ENCODE measurements at places on chromosomes 6 and 20. TPM values are rescaled to one million over a fixed set of nuclear protein-coding genes. Genes with fewer than 3 reads are reported as not detected.

The FOXQ1 gene
- 3.7 TPM for total RNA-seq

The WFDC12 gene
- not detected for total RNA-seq

The CDSN gene
- total RNA-seq, result not detected

The MUC21 gene
- not detected for total RNA-seq

The CNR1 gene
- total RNA-seq, result 0.33 TPM

The RIPPLY2 gene
- 0.64 TPM for total RNA-seq

The ULBP3 gene
- total RNA-seq, result 4.0 TPM

The TPBG gene
- total RNA-seq, result 42.7 TPM

The POU3F2 gene
- total RNA-seq, result not detected

The PHACTR1 gene
- not detected for total RNA-seq

The RIPOR3 gene
- 0.09 TPM for total RNA-seq

The EZR gene
- total RNA-seq, result 285 TPM

The MEP1A gene
- not detected for total RNA-seq

The NRSN1 gene
- total RNA-seq, result not detected

The ETV7 gene
- 0.10 TPM for total RNA-seq

The ILRUN gene
- 30.3 TPM for total RNA-seq

The C6orf58 gene
- total RNA-seq, result 0.14 TPM

The CGAS gene
- total RNA-seq, result 5.5 TPM

The DSP gene
- total RNA-seq, result 50.1 TPM

The VSTM2L gene
- total RNA-seq, result 6.3 TPM

The TMC2 gene
- total RNA-seq, result not detected

The ERVFRD-1 gene
- not detected for total RNA-seq

The MCM3 gene
- 89.2 TPM for total RNA-seq

Data from A549 treated with CpdA at 1 μM for 4 hours (cell line).